Keratinocyte (primary cell): ENCODE measurements at places on chromosomes 13 and 19. TPM values are rescaled to one million over a fixed set of nuclear protein-coding genes. Genes with fewer than 3 reads are reported as not detected.

STXBP2 gene
- 58.8 to 88.7 TPM (median 63.6 TPM) in 3 replicates for polyA plus RNA-seq

- no peak overlapping the region for H3K4me3 ChIP-seq
- no peak overlapping the region for H3K27ac ChIP-seq
- H3K27me3 ChIP-seq = no peaks in the 10 kb centered on the region
- H3K36me3 ChIP-seq = no peaks in the 10 kb centered on the region
- peaks cover 12% of the 10 kb centered on the region for H3K4me1 ChIP-seq
- DNase-seq = peak; percentile 97
Observed at GRCh38 chr13:79631051-79631659, 150.2 kb downstream of the NDFIP2 start.

GRCh38 chr19:35908973-35909683 is 1.0 kb upstream of the TYROBP start:
- DNase-seq = no peak
- no peak overlapping the region for H3K4me3 ChIP-seq
- no peaks in the 10 kb centered on the region for H3K36me3 ChIP-seq
- H3K4me1 ChIP-seq = no peaks in the 10 kb centered on the region
- no peak overlapping the region for H3K27ac ChIP-seq

- peaks cover 26% of the 10 kb centered on the region for H3K4me1 ChIP-seq
- H3K27ac ChIP-seq = peak overlapping the region; percentile 82
Observed at GRCh38 chr19:41363371-41363752, 587 bp downstream of the B9D2 start.

DNA sequence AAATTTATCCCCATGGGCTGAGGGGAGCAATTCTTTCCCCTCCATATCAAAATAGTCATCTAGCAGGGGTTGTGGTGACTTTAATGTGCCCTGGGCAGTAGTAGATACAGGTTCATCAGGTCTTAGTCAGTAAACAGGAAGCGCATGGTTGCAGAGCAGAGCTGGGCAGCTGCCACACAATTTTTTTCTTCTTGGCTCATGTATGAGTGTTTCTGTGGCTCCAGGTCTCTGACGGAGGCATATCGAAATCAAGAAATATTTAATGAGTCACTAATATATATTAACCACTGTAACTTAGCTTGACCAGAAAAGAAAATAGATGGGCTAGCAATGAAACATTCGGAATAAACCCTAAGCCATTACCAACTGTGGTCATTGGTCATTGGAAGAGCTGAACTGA is 68.4 kb upstream of the UBL3 start:
- H3K36me3 ChIP-seq = no peaks in the 10 kb centered on the region
- H3K4me1 ChIP-seq = peaks cover 32% of the 10 kb centered on the region
- H3K4me3 ChIP-seq = no peak overlapping the region
- H3K27ac ChIP-seq = no peak overlapping the region
- no peak for DNase-seq

DNA sequence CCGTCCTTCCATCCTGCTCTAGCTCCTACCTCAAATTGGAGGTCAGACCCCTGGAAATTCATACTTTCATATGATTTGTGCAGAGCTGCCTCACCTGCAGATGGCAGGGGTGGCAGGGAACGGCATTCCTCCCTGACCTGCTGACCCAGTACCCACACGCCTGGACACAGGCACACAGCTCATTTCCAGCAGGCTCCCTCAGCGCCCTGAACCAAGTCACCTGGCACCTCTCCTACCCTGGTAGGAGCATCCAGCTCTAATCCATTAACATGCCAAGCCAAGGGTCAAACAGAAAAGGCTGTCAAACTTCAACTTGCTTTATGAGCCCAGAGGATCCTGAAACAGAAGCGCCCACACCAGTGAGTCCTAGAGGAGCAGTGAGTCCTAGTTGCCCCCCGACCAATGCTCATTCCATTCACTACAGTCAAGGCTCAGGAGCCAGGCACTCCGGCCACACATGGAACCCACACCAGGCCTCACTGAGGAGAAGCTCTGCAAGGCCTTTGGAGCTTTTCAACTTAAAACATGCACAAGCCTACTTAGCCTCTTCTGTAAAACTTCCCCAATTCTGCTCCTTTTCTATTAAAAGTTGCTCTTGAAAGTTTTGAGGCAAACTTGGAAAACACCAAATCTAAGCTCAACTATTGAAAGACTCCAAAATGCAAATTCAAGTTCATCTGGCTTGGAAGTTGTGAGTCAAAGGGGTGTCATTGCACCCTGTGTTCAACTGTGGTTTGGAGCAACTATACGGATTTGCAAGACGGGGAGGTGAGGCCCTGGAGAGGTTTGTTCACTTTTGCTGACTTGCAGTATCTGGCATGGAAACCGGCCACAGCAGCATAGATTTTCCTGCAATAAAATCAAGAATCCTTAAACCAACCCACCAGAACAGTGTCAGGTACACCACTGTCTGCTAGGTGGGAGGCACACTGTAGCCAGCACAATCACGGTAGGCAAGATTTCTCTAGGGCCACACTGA is 96.7 kb downstream of the CRYL1 start:
- no peak overlapping the region for H3K4me3 ChIP-seq
- DNase-seq = no peak
- no peaks in the 10 kb centered on the region for H3K27me3 ChIP-seq
- H3K36me3 ChIP-seq = no peaks in the 10 kb centered on the region

DNA sequence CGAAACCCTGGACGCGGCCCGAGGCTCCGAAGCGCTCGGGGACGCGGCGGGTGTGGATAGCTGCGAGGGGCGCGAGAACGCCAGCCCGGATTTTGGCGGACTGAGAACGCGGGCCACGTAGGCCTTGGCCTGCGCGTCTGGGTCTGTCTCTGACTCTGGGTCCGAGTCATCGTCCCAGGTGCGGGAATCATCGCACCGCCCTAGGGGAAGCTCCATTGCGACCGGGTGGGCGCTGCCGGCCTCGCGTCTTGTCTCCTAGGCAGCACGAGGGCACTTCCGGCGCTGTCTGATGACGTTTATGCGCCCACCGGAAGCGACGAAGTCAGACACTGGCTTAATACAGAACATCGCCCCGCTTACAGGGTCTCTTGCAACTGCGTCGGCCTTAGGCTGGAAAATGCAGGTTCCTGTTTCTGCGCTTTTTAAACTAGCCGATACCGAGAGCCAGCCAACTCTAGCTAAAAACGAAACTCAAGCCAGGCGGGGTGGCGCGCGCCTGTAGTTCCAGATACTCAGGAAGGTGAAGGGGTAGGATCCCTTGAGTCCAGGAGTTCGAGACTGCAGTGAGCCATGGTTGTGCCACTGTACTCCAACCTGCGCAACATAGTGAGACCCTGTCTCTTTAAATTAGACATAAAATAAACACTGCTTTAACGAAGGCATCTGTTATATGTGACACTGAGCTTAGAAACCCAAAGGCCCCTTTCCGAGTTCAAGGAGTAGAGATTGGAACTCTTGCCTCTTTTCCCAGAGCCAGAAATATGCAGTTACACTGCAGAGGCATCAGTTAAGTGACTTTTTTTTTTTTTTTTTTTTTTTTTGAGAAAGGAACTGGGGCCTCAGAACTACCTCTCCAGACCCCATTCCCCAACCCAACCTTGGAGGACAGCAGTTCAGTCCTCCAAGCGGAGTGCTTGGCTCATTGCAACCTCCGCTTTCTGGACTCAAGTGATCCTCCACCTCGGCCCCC is at the start of gene FBXW9:
Gene FBXW9 (minus strand): TSS at position 266 of the 970 bp plus-strand sequence. CDS start 50 bp downstream, at position 216.
- H3K36me3 ChIP-seq = peaks cover 23% of the 10 kb centered on the region
- H3K27me3 ChIP-seq = no peaks in the 10 kb centered on the region
- peaks cover 6% of the 10 kb centered on the region for H3K4me1 ChIP-seq

DNA sequence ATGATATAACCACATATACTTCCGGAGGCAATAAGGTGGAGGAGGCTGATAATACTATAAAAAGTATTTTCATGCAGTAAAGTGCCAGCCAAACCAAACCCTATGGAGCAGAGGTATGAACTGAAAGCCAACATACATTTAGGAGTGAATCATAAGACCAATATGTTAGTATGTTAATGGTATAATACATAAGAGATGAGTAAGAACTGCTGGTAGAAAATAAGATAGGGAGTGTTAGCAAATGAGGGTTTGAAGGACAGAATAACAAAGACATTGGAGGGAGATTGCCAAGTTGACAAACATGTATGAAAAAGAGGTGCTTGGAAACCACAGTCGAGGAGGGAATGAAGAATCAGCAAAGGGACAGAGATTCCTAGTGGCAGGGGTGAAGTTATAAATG is 10.8 kb downstream of the ENOX1 start:
- no peaks in the 10 kb centered on the region for H3K36me3 ChIP-seq
- peaks cover 5% of the 10 kb centered on the region for H3K4me1 ChIP-seq
- no peaks in the 10 kb centered on the region for H3K27me3 ChIP-seq
- DNase-seq = no peak
- no peak overlapping the region for H3K4me3 ChIP-seq

- DNase-seq = no peak
- H3K27ac ChIP-seq = no peak overlapping the region
- H3K27me3 ChIP-seq = no peaks in the 10 kb centered on the region
- H3K36me3 ChIP-seq = peaks cover 2% of the 10 kb centered on the region
- no peak overlapping the region for H3K4me3 ChIP-seq
Observed at GRCh38 chr13:40558656-40559055, 107.8 kb downstream of the FOXO1 start.

DNA sequence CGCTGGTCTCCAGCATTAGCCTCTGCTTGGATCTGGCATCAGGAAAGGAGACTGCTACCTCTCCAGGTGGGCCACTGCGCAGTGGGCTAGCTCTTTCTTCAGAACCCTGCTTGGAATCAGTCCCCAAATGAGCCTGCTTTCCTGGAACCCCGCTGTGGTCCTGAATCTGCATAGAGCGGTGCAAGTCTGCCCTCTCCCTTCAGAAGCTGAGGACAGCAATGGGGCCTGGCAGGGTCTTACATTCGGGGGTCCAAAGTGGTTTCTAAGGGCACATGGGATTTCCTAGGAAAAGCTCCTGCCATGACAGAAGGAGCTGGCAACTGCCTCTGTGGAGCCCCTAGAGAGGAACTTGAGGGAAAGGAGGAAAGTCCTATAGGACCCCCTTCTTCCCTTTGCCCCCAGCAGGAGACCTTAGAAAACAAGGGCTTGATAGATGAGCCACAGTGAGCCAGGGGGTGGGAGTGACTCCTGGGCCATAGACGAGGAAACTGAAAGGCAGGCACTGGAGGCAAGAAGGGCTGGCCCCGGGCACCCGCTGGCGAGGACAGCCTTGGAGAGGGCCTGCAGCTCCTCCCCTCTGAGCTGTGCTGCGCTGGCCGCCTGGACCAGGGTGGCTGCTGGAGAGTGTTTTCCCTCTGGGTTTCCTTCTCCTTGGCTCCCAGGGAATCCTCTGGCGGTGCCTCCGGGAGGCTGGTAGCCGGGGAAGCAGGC is 1.4 kb upstream of the VSTM2B start:
- H3K27me3 ChIP-seq = peaks cover 60% of the 10 kb centered on the region
- H3K4me1 ChIP-seq = no peaks in the 10 kb centered on the region
- DNase-seq = no peak
- H3K4me3 ChIP-seq = no peak overlapping the region
- H3K27ac ChIP-seq = no peak overlapping the region

CAPN12 gene
- polyA plus RNA-seq = 5.6 to 20.4 TPM (median 6.0 TPM) in 3 replicates

LRG1 gene
- polyA plus RNA-seq = 1.2 to 3.5 TPM (median 1.3 TPM) in 3 replicates

TMEM238 gene
- 0.23 to 0.31 TPM (median 0.24 TPM) in 3 replicates for polyA plus RNA-seq

AP2A1 gene
- 36.7 to 67.7 TPM (median 52.7 TPM) in 3 replicates for polyA plus RNA-seq

DNA sequence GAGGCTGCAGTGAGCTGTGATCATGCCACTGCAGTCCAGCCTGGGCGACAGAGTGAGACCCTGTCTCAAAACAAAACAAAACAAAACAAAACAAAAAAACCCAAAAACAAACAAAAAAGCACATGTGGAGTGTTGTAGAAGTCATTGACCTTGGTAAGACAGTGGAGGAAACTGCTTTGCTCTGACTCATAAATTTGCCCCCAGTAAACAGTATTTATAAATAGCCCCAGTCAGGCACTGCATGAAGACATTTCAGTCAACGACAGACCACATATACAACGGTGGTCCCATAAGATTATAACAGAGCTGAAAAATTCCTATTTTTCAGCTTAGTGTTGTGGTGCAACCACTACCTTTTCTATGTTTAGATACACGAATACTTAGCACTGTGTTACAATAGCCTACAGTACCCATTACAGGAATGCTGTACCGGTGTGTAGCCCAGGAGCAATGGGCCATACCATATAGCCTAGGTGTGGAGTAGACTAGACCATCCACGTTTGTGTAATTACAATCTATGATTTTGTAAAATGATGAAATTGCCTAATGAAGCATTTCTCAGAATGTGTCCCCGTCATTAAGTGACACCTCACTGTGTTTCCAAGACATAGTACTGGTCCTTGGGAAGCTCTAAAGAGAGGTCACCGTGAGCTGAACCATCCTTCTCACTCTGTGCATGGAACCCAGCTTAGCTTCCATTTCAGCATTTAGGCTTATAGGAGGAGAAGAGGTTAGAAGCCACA is 1.1 kb downstream of the ARL11 start:
- no peaks in the 10 kb centered on the region for H3K36me3 ChIP-seq
- DNase-seq = no peak
- no peak overlapping the region for H3K27ac ChIP-seq
- peaks cover 8% of the 10 kb centered on the region for H3K4me1 ChIP-seq
- H3K27me3 ChIP-seq = no peaks in the 10 kb centered on the region
- H3K4me3 ChIP-seq = no peak overlapping the region

FAM83E gene
- polyA plus RNA-seq = 0.06 to 0.31 TPM (median 0.17 TPM) in 3 replicates

- no peak overlapping the region for H3K4me3 ChIP-seq
- H3K27me3 ChIP-seq = peaks cover 84% of the 10 kb centered on the region
- no peak overlapping the region for H3K27ac ChIP-seq
- no peaks in the 10 kb centered on the region for H3K4me1 ChIP-seq
Observed at GRCh38 chr13:112065521-112065866, 1.5 kb upstream of the SOX1 start.

DNA sequence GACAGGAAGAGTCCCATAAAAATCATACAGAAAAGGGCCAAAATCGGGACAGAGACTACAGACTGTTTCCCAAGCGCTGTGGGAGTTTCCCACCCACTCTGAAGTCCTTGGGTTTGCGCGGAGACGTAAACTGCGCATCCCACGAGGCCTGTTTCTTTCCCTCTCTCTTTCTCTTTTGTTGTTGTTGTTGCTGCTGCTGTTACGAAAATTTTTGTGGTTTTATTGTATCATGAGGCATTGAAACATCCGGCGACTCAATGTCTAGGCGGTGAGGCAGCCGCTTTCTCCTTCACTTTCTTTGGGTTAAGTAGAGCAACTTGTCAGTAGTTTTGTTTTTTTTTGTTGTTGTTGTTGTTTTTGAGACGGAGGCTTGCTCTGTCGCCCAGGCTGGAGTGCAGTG is 1.6 kb upstream of the PPP1R12C start:
- H3K4me3 ChIP-seq = no peak overlapping the region
- peaks cover 11% of the 10 kb centered on the region for H3K4me1 ChIP-seq
- no peak overlapping the region for H3K27ac ChIP-seq
- H3K27me3 ChIP-seq = no peaks in the 10 kb centered on the region
- DNase-seq = no peak

DNA sequence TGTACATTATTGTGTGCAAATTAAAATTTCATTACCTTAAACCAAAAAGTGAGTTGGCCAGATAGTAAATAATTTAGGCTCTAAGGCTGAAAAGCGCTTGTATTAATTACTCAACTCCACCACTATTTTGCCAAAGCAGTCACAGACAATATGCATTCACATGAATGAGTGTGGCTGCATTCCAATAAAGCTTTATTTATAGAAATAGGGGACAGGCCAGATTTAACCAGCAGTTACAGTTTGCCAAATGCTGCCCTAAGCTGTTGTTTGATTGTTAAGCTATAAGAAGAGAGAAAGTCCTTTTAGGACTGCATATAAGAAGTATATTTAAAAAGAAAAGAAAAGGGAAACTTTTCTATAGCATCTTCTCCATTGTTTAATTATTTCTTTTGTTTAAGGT is 342.6 kb downstream of the ITGBL1 start:
- H3K27me3 ChIP-seq = no peaks in the 10 kb centered on the region
- H3K27ac ChIP-seq = no peak overlapping the region
- no peak for DNase-seq
- no peaks in the 10 kb centered on the region for H3K36me3 ChIP-seq
- no peaks in the 10 kb centered on the region for H3K4me1 ChIP-seq

SBK2 gene
- polyA plus RNA-seq = not detected in 3 replicates
